Suppressor macrophage treated with lipopolysaccharide for 1 hour (primary cell): ENCODE measurements at places on chromosomes 7 and 10.
A peak's percentile ranks its signal among the peaks of the same experiment; 100 is the strongest.

- DNase-seq, result no peak
Observed at GRCh38 chr7:100077205-100077604, 4.3 kb downstream of the ZNF3 start.

DNA sequence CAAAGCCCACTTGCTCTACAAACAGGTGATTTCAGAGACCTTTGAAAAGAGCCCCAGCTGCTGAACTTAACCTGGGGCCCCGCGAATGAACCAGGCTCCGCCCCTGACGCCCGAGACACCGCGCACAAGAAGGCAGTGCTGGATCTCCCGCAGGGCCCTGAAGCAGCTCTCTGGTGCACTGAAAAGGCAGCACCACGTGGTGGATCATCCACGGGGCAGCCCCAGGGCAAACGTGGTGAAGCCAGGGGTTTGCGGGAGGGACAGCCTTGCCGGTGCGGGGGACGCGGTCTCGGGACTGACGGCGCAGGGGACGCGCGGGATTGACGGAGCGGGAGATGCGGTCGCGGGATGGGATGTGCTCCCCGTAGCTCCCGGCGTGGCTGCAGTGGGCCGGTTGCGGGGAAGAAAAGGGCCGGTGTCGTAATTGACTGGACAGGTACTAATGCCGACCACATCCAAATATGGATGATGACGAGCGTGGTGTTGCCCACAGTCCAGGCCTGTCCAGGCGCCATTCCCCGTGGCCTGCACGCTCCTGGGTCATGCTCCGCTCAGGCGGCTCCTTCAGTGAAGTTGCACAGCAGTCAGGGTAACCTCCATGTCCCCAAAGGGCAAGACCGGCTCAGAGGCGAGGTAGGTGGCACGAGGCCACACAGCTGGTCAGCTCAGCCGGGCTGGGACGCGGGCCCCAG, 421.1 kb downstream of the DNAJB6 start:
- DNase-seq, result no peak

- no peak for DNase-seq
Observed at GRCh38 chr7:96833676-96834453, 124.2 kb upstream of the SEM1 start.

GRCh38 chr10:62895063-62895462, 78.9 kb upstream of the EGR2 start:
- DNase-seq, result no peak

- peak; percentile 64 for DNase-seq
Observed at GRCh38 chr10:31947144-31947926, 18.7 kb upstream of the ARHGAP12 start.

DNA sequence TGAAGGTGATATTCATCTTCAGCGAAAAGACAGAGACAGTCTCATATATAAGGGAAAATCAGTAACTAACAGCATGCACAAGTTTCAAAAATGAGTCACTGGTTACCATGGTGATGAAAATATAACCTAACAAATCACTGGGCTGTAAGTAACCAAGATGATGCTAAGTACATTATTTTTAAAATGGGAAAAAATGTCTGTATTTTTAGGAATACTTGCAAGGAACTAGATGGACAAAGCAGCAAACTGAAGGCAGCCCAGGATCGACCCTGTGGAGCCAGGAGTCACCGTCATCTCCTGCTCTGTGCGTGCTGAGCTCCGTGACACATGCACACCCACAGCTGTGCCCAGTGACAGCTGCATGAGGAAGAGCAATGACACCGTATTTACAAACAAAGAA, 137.3 kb downstream of the ELMO1 start:
- DNase-seq, result peak; percentile 82
